ENCODE measurements at places on chromosomes 5 and 9.

DNA sequence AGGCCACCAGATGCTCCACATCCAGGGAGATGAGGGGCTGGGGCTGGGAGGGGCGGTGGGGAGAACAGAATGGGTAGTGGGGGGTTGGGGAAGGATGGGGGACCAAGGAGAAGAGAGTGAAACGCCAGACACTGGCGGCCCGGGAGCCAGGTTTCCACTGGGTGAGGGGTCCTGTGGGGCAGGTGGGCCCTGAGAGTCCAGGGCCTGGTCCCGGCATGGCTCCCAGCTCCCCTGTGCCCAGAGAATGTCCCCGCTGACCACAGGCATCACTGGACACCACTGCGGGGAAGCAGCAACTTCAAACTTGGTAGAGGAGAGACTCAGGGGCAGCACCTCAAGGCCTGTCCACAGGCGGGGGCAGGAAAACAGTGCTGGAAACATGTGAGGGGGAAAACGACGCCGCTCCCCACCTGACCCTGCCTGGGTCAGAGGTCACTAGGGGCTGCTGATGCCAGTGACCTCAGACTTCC, 13.2 kb downstream of the NINJ1 start:
- DNase-seq = no peak

GRCh38 chr9:97558701-97559101, 57.2 kb downstream of the TMOD1 start:
- DNase-seq = no peak

- DNase-seq = no peak
Observed at GRCh38 chr5:167792514-167792913, 498.9 kb upstream of the WWC1 start.

DNA sequence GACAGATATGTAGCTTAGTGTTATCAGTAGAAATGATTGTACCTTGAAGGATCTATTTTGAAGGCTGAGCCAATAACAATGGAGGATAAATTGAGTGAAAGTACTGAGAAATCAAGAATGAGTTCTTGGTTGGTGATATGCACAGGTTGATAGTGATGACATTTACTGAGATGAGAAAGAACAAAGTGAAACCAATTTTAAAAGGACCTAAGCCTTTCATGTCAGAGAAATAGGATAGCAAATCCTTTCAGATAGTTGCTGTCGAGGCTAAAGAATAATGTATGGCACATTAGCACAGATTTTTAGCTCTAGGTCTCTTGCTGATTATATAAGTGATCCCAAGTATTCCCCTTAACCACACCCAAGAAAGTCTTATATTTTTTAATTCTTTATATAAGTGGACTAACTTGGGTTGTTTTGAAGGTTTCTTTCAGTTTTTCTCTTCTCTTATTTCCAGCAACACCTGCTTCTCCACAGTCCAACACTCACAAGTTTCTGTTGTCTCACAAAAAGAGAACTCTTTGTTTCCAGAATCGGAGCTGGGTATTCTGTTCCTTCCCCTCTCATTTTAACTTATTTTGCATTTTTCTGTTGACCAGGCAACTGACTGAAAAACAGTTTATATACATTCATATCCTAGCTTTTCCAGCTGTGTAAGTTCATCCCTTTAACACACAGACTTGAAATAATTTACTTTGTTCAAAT, 286.9 kb upstream of the ATP10B start:
- no peak for DNase-seq

DNA sequence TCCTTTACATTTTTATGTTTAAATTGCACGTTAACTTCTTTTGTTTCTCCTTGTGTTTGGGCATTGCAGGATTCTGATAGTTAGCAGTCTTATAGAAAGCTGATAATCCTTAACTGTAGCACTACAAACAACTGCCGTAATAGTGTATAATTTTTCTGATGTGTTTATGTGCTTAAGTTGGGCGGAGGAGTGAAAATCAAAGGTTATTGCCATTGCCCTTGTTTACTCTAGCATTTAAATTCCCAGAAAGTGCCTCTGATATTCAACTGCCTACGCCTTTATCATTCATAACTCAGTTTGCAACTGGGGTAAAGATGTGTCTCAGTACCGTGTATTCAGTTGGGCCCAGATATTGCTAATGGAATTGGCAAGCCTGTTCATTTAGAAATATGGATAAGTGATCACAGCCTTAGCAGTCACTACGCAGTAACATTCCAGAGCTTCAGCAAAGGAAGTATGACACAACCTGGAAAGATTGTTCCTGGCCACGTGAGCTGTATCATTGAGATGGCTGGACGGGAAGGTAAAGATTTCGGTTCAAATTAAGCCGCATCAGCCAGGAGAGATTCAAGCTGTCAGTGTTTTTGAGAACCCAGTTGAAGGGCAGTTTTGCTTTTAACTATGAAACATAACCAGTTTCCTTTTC, 28.1 kb upstream of the LRRTM2 start:
- peak; percentile 69 for DNase-seq

DNA sequence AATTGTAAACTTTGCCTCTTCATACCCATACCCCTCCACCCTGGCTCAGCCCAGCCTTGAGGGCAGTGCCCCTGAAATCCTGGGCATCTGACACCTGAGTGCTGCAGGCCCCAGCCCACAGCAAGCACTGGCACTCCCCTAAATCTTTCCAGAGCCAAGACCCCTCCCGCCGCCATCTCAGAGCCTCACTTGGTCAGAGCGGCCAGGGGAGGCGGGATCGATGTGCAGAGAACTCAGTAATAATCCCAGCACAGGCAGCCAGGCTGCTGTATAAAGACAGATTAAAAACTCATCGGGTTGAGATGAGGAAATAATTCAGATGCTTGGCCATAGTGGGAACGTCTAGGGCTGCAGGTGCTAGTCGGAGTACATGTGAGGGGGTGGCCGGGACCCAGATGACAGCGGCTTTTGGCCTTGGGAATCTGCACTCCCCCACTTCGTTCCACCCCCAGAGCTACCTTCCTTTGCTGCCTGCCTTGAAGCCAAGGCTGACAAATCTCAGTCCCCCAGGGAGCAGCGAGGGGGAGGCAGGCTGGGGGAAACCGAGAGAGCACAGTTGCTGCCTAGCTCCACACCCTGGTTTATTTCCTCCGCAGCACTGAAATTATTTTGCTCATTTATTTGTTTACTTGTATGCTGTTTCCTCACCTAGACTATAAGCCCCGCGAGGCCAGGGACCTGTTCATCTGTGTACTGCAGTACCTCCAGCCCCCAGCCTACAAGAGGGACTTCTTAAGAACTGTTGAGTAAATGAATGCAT, 19.5 kb upstream of the ARAP3 start:
- no peak for DNase-seq

GRCh38 chr9:114861922-114862605, 56.2 kb upstream of the TNFSF15 start:
- DNase-seq = no peak

DNA sequence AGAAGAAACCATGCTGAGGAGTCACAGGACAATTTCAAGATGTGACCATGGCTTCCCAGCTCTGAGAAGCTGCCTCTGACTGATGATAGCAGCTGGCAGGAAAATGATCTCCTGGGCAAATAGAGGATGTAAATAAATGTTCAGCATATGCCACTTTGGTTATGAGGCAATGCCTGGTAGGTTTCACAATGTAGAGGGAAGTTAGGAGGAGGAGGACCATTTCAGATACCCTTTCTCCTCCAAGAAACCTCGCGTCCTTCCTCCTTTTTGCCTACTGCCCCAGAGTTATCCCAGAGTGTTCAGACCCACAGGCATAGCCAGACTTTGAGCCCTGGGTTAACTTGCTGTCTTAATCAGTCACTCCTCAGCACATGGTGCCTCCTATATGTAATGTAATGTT, 541.6 kb upstream of the DAP start:
- DNase-seq = no peak

GRCh38 chr5:170355601-170356098, 33.5 kb downstream of the KCNMB1 start:
- no peak for DNase-seq

GRCh38 chr5:125798307-125798706, 624.9 kb upstream of the GRAMD2B start:
- DNase-seq = peak; percentile 50

DNA sequence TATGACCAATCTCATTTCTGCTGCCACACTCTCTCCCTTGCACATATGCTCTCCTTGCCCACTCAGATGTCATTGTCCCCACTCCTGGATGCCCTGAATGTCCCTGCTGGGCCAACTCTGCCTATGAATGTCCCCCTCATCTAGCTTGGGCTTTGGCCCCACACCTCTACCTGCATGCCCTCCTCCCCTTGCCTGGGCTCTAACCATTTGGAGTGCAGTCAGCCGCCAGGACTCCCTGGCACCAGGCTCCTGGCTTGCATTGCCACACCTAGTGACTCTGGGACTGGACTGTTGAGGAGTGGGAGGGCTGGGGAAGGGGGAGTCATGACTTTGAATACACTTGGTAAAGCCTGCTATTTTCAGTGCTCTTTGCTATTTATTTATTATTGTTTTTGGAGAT, 41.6 kb upstream of the POMT1 start:
- DNase-seq = no peak

GRCh38 chr5:98755406-98755805, 18.1 kb upstream of the RGMB start:
- peak; percentile 63 for DNase-seq

GRCh38 chr5:167688341-167689130, 602.9 kb upstream of the WWC1 start:
- peak; percentile 72 for DNase-seq

DNA sequence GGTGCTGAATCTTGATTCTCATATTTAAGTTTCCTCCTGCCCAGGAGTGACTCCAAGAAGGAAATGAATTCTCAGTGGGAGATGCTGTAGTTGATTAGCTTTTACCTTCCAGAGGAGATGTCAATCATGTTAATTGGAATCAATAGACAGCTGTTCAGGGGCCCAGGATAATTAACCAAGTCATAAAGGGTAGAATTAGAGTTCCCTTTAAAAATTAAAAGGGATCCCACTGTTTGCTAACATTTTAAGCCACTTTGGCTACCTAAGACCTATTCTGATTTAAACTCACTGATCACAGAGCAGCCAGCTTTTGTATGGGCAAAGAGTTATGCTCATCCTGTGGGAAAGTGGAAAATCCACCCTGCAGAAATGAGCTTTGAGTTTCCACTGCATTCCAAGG, 249.6 kb downstream of the SLIT3 start:
- no peak for DNase-seq

- DNase-seq = no peak
Observed at GRCh38 chr5:76145945-76146344, 62.8 kb downstream of the SV2C start.

- no peak for DNase-seq
Observed at GRCh38 chr5:150612405-150612804, 28.1 kb upstream of the SYNPO start.

DNA sequence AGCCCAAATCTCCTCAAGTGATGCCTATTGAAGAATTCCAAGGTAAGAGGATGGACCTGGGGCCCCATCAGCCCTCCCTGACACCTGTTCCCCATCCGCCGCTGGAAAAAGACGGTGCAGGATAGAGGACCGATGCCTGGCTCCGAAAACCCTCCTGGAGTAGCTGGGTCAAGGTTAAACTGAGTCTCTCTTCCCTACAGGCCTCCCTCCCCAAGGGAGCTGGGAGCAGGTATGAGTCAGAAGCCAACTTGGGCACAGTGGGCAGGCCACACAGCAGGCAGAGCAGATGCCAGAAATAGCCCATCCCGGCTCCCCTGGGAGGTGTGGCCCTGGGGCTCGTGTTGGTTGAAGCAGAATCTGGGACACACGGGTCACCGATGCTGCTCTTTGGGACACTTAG, 75.6 kb downstream of the NTNG2 start:
- DNase-seq = no peak

DNA sequence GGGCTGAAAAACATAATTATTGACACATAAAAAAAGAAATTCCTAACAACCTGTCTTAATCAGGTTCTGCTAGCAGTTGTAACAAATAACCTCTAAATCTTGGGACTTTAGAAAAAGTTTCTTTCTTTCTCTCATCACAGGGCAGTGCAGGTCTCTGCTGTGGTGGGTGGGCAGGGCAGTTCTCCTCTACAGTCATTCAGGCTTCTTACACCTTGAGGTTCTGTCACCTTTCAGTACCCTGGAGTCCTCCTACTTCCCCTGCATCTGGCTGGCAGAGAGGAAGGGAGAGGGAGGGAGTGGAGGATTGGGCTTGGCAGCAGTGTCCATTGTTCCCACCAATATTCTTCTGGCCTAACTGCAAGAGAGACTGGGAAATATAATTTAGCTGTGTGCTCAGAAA, 112.2 kb upstream of the ANKRD55 start:
- no peak for DNase-seq

GRCh38 chr9:98885575-98886295, 58.0 kb upstream of the COL15A1 start:
- no peak for DNase-seq

- DNase-seq = peak; percentile 86
Observed at GRCh38 chr5:10601246-10602030, 37.6 kb downstream of the ANKRD33B start.

GRCh38 chr5:66854416-66854815, 258.2 kb downstream of the MAST4 start:
- no peak for DNase-seq

DNA sequence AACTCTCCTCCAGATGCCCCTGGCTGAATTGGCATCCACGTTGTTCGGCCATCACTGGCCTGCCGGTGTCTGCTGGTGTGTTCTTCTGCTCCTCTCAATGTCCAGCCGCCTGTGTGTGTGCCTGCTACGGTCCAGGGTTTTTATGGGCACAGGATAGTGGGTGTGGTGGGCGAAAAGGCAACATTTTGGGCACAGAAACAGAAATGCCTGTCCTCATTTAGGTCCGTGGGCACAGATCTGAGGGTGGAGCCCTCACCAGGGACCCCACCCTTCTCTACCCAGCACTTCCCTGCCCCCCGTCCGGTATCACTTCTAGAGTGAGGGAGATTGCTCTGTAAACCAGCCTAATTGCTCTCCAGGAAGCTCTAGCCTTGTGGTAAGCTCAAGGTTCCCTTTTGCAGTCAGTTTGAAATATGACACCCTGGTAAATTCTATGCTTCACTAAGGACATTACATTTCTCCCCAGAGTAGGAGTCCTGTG, 410.1 kb downstream of the MAT2B start:
- DNase-seq = peak; percentile 53

GRCh38 chr5:136047858-136048257, 19.1 kb downstream of the TGFBI start:
- DNase-seq = no peak

DNA sequence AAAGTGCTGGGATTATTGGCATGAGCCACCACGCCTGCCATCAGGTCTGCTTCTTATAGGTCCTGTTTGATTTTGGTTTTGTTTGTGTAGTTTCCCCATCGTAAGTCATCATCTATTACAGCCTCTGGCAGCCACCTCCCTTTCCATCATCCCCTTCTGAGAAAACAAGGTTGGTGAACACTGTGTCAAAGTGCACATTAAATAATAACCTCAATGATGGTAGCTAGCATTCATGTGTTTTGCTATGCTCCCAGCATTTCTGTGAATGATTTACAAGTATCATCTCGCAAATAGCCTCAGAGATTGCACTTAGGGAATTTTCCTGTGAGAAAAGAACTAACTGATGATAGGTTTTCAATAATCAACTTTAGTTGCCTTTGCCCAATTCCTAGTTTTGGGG, 9.9 kb downstream of the PRUNE2 start:
- no peak for DNase-seq

DNA sequence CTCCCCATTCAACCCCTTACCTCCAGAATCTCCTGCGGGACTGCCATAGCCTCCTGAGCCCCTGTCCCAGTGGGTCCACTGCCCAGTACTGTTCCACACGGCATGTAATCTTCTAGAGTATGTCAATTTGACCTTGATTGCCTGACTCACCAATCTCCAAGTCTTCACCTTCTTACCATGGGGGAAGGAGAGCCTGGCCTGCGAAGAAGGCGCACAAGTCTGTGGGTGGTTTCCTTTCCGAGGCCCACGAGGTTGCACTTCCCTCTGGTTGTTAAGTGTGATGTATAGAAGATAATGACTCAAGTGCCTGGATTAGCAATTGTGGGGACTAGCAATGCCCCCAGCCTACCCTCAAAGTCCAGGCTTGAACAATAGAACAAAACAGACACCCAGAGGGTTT, 8.1 kb upstream of the TENT4A start:
- no peak for DNase-seq

Measured in fibroblast of skin of right quadriceps (primary cell).